ENCODE measurements at places on chromosomes 12 and 14. TPM values are rescaled to one million over a fixed set of nuclear protein-coding genes. Genes with fewer than 3 reads are reported as not detected.

GRCh38 chr14:93736378-93737014, 51.8 kb downstream of the PRIMA1 start:
- no peaks in the 10 kb centered on the region for H3K4me1 ChIP-seq
- H3K27ac ChIP-seq: no peak overlapping the region
- no peak for DNase-seq
- peaks cover 8% of the 10 kb centered on the region for H3K27me3 ChIP-seq
- no peak overlapping the region for H3K4me3 ChIP-seq

CD27 gene
- 181 TPM for total RNA-seq

DNA sequence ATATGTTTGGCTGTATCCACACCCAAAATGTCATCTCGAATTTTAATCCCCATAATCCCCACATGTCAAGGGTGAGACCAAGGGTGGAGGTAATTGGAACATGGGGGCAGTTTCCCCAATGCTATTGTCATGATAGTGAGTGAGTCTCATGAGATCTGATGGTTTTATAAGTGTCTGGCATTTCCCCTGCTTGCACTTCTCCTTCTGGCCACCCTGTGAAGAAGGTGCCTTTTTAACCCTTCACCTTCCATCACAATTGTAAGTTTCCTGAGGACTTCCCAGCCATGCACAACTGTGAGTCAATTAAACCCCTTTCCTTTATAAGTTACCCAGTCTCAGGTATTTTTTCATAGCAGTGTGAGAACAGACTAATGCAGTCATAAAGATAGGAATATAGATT, 216.7 kb upstream of the SSTR1 start:
- no peak overlapping the region for H3K27ac ChIP-seq
- no peak for DNase-seq
- H3K27me3 ChIP-seq: no peaks in the 10 kb centered on the region
- H3K36me3 ChIP-seq: no peaks in the 10 kb centered on the region
- H3K4me3 ChIP-seq: no peak overlapping the region

GRCh38 chr12:105670672-105671071, 340.2 kb downstream of the C12orf75 start:
- no peaks in the 10 kb centered on the region for H3K4me1 ChIP-seq
- no peaks in the 10 kb centered on the region for H3K36me3 ChIP-seq
- DNase-seq: no peak
- no peak overlapping the region for H3K4me3 ChIP-seq
- H3K27ac ChIP-seq: no peak overlapping the region

FBXW8 gene
- 8.0 TPM for total RNA-seq

NAV3 gene
- not detected for total RNA-seq
